ENCODE measurements at places on chromosomes 16 and 17. TPM values are rescaled to one million over a fixed set of nuclear protein-coding genes. Genes with fewer than 3 reads are reported as not detected.

DNA sequence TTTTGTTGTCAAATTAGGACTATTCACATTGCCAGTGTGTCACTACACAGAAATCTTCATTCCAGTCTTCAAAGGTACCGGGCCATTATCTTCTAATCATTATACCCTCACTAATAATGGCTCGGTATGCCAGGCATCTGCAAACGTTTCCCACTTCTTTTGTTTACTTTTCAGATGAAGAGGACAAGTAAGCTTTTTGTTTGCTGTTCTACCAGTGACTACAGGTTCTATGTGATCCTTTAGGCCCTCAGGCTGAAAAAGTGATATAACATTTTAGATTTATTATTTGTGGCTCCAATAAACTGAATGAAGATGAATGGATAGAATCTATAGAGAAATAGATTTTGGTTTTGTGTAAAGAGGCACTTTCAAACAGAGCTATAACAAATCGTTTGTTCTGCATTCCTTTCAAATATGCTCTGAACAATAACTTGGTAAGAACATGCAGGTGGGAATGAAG is 403 bp upstream of the KRTAP3-1 start:
- no peak for DNase-seq

DNA sequence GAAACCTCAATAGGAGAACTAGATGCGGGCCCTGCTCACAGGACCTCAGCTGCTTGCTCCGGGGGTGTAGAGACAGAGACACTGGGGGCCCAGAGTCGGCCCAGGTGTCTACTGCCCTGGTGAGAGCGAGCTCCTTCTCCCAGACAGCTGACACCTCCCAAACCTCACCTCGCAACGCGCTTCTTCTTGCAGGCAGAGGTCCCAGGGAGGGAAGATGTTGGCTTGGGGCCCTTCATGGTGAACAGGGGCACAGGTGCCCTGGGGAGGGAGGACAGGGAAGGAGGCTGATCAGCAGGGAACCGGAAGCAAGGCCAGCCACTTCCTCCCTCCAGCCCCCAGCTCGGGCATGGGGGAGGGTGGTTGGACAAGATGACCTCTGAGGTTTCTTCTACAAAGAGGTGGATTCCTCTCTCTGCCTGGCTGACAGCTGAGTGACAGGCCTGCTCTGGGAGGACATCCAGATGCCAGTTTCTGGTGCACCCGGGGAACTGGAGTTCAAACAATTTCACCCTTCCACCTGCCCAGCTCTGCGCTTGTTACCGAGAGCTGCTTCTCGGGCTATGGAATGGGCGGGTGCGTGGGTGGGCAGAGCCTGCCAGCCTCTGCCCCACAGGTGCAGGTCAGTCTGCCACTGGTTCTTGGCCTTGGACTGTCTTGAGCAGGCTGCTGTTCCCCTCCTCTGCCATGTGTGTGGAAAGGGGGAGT is 11.7 kb upstream of the GFAP start:
- peak; percentile 12 for DNase-seq

GRCh38 chr17:2108170-2108569 is 53.3 kb downstream of the HIC1 start:
- DNase-seq, result no peak

The KRTAP4-5 gene
- not detected for total RNA-seq

DNA sequence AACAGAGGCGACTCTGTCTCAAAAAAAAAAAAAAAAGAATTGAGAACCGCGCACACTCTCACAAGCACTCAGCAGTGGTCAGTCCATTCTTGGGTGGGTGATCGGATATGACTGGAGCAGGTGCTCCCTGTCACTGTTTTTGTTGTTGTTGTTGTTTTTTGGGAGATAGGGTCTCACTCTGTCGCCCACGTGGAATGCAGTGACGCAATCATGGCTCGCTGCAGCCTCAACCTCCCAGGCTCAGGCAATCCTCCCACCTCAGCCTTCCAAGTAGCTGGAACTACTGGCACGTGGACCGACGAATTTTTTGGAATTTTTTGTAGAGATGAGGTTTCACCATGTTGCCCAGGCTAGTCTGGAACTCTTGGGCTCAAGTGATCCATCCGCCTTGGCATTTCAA is 30.0 kb downstream of the RAB11FIP3 start:
- no peak for DNase-seq

- peak; percentile 13 for DNase-seq
These were observed 34.8 kb downstream of the MPRIP start for GRCh38 chr17:17077101-17077500.

DNA sequence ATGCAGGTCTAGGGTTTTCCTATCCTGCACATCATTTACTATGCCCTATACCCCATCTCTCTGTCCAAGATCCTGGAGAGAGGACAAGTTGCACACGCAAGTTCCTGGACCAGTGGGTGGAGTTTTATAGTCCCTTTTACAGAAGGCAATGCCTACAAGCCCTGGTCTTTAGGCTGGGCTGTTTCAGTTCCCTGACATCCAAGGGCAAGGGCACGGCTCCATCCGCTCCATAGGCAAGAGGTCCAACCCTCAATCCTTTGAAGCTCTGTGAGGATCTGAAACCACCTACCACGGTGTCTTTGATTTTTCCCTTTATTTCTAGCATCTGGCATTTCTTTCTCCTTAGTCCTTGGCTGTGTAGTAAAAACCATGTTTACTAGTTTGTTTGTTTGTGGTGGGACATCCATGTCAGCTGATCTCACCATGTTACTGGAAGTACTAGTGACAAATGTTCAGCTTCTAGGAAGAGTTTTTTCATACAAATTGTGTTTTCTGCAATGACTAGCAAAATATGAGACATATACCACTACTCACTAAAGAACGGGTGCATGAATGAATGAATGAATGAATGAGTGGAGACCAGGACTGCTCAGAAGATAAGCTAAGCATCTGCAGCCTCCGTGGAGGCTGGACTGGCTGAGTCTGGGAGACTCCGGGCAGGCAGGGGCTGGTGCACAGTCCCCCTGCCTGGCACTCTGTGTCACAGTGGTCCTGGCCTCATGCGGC is 359.4 kb downstream of the SLC39A11 start:
- DNase-seq, result peak; percentile 21

DNA sequence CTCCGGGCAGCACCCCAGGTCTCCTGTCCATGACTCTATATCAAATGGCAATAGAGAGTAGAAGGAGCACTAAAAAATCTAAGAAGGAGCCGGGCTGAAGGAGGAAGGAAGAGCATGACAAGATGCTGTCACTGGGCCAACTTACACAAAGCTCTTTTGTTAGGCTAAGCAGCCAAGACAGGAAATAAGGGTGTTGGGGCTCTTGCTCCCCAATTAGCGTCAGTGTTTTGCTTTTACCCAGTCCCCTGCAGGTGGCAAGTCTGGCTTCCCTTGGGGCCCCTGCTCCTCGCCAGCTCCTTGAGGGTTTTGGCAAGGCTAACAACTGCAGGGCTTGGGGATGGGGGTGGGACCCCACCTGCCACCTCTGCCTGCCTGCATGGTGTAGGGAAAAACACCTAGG is 120.5 kb downstream of the CCT6B start:
- DNase-seq, result no peak

The IRF8 gene
- total RNA-seq, result 36.5 TPM

GRCh38 chr16:85310868-85311585 is 198.8 kb upstream of the CIBAR2 start:
- DNase-seq, result no peak

The PRAC2 gene
- total RNA-seq, result 24.0 TPM

- no peak for DNase-seq
These were observed 448.9 kb upstream of the ERCC4 start for GRCh38 chr16:13471036-13471435.

The CHST5 gene
- 105 TPM for total RNA-seq

The CCL8 gene
- 1.6 TPM for total RNA-seq

DNA sequence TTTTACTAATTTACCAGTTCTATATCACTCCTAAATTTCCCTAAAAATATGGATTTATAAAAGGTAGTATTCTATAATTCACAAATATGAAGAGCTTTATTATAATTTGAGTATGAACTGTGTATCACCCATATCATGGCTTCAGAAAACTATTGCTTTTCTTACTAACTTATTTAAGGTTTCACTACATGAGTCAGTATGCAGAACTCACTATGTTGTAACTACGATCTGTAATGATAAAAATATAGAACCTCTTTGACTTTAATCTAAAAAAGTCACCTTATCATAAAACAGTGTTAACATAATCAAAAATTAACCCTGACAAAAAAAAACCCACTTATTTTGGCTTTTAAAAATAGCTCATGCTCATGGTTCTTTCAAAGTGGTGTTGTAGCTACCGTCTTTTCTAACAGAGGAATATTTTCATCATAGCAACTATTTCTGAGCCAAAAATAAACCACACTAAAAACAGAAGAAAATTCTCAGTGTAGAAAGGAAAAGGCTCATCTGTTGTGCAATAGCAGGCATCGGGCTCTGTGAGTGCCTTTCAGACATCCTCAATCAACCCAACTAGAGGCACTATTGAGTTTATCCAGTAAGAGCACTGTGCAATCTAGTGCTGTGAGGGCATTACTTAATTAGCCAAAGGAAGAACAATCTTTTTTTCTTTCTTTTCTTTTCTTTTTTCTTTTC is 42.1 kb downstream of the ITGAM start:
- DNase-seq, result no peak

GRCh38 chr16:89721546-89722391 is 432 bp downstream of the ZNF276 start:
- peak; percentile 85 for DNase-seq

DNA sequence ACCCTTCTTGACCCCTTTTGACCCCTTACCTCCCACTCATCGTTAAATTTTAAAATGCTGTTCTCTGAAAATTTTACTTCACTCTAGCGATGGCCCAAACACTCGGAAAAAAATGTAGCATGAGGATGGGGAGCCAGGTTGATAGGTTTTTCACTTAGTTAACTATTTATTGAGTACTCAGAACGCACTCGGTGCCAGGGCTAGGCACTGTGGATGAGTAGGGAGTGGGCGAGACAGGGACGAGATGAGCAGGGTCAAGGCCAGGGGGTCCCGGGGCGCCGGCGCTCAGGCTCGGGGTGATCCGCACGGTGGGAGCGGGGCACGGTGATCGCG is 392 bp downstream of the ZSCAN32 start:
- DNase-seq, result no peak

GRCh38 chr17:69773081-69773480 is 301.9 kb upstream of the KCNJ16 start:
- DNase-seq, result no peak

The BCL6B gene
- 2.5 TPM for total RNA-seq

The SLFN13 gene
- 12.9 TPM for total RNA-seq

DNA sequence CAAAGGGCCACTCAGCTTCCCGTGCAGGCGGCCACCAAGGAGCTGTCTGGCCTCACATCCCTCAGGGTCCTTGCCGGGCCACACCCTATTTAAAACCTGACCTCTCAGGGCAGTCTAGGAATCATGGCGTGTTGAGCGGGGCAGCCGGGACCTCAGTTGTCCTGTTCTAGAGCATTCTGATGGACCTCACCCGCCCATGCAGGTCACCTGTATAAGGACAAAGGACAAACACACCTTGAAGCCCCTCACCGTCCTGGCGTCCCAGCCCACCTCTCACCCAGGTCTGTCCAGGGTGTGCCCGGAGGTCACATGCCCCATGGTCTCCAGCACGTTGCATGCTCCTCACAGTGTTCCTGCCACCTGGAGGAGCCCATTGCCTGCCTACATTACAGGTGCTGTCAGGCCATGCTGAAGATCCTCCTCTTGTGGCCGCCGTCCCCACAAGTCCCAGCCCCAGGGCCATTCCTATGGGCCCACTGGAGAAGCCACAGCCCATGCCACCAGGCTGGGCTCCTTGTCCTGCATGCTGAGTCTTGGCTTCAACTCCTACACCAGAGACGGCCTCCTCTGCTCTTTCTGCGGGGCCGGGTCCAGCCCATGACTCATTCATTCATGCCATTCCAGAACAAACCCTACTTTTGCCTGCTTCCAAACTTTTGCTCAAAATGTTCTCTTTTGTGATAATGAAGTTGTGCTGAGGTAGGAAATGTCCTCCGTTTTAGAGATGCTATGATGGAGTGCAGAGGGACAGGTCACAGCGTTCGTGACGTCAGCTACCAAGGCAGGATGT is 46.3 kb downstream of the PEMT start:
- no peak for DNase-seq

- no peak for DNase-seq
These were observed 317.8 kb downstream of the RBFOX1 start for GRCh38 chr16:7650431-7650830.

The CYB5D1 gene
- 12.2 TPM for total RNA-seq

DNA sequence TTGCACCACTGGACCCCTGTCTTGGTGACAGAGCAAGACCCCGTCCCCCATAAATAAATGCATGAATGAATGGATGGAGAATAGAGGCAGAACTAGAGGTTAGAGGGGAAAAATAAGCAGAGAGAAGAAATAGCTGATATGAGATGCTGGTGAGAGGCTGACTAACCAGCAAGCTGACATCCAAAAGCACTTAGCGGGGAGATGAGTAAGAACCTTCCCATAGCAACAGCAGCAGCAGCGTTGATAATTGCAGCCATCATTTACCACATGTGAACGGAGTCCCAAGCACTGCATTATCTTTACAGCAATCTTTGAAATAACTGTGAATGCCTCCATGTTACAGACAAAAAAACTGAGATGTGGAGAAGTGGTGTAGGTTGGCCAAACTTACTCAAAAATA is 777.3 kb upstream of the EEF2KMT start:
- no peak for DNase-seq

- peak; percentile 66 for DNase-seq
These were observed 307 bp downstream of the CDYL2 start for GRCh38 chr16:80804056-80804525.

The GOT2 gene
- 95.0 TPM for total RNA-seq

DNA sequence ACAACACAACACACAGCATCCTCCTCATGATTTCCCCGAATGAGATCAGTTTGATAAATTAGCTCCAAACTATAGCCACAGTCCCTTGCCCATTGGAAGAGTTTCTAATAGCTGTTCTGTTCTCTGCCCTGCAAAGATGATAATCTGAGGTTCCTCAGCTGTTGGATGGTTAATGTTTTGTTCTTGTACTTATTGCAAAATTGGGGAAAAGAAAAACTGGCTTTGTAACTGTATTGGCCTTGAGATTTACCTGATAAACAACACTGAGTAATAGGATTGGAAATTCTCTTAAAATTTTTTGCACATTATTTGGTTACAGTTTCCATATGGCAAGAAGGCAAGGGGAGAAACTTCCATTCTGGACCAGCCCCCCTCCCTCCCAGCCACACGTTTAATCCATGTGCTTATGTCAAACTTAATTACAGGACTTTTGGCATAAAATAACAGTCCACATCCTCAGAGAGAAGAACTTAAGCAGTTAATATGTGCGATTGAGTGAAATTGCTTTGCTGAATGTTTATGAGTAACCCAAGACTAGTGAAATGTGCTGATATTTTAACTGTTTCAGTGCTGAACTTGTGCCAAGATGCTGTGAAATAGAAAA is 119.1 kb upstream of the ZFHX3 start:
- no peak for DNase-seq

The GALR2 gene
- total RNA-seq, result not detected

The EVPLL gene
- not detected for total RNA-seq

- DNase-seq, result no peak
These were observed 797 bp downstream of the HES7 start for GRCh38 chr17:8122924-8123694.

The ZSCAN10 gene
- total RNA-seq, result not detected

DNA sequence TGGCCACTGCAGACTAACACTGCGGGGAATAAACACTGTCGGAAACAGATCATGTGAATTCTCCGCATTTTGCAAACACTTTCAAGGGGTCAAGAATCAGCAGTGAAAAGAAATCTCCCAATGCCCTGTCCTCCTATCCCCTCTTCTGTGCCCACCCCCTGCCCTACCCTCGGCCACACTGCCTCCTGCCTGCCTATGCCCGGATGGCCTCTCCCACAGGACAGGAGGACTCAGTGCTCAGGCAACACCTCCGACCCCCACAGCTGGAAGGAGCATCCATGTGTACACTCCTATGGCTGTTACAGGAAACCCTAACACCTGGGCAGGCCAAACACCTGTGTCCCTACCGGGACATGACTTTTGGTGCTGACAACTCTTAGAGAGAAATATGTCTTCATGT is 24.5 kb downstream of the FBXO31 start:
- no peak for DNase-seq
